Omental fat pad (tissue), 4 donors: ENCODE measurements at places on chromosomes 4 and X. TPM values are rescaled to one million over a fixed set of nuclear protein-coding genes. Genes with fewer than 3 reads are reported as not detected.

The HSFX3 gene
- total RNA-seq, result not detected

The DDX3X gene
- 322 TPM for total RNA-seq

The UGT2B17 gene
- not detected for total RNA-seq

The NLGN3 gene
- total RNA-seq, result 1.7 TPM

The SMIM31 gene
- total RNA-seq, result not detected

The RNF175 gene
- not detected for total RNA-seq

The TMEM154 gene
- 3.7 TPM for total RNA-seq

DNA sequence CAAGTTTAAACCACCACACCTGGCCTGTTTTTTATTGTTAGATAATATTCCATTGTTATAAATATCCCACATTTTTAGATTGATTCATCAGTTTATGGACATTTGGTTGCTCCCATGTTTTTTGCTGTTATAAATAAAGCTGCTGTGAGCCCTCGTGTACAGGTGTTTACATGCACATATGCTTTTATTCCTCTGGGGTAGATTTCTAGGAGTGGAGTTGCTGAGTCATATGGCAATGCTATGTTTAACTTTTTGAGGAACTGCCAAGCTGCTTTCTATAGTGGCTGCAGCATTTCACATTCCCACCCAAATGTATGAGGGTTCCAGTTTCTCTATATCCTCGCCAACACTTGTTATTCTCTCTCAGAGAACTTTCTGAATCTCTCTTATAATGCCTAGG, 90.5 kb downstream of the TBL1X start:
- no peak for DNase-seq

DNA sequence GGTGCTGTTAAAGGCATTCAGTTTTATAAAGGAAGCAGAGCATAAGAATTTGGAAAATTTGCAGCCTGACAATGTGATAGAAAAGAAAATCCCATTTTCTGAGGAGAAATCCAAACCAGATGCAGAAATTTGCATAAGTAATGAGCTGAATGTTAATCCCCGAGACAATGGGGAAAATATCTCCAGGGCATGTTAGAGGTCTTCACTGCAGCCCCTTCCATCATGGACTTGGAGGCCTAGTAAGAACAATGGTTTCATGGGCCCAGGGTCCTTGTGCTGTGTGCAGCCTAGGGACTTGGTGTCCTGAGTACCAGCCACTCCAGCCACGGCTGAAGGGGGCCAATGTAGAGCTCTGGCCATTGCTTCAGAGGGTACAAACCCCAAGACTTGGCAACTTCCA, 542.7 kb upstream of the NR3C2 start:
- no peak for DNase-seq

DNA sequence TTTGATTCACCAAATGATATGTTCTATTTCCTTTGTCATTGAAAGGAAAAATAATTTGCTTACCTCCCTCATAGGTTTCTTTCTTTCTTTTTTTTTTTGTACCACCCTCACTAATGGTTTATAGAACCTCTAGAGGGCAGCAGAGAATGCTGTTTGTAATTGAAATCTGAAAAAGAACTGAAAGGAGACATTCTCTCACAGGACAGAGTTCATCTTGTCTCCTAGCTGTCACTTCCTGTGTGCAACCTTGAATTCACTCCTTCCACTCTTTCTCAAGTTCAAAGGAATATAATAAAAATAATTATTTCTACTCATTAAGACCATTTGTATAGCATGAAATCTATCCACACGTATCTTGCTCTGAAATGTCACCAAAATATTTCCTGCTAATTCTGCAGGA, 51.0 kb downstream of the GUCY1B1 start:
- no peak for DNase-seq

GRCh38 chr4:36269533-36270173, 11.8 kb upstream of the DTHD1 start:
- DNase-seq, result no peak

DNA sequence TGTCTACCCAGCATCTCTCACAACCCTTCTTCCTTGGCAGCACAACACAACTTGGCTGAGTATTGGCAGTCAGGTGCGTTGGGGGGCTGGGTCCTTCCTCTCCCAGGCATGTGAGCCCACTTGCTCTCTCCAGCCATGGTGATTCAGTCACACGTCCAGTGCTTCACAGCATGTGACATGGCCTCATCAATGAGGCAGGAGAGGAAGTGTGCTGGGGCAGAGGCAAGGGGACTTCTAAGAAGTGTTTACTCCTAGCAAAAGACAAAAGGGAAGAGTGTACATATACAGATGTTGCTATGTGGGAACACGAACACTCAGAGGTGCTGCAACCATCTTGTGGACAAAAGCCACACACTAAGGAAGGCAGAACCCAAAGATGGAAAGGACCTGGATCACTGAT, 380.8 kb downstream of the FBXW7 start:
- no peak for DNase-seq

DNA sequence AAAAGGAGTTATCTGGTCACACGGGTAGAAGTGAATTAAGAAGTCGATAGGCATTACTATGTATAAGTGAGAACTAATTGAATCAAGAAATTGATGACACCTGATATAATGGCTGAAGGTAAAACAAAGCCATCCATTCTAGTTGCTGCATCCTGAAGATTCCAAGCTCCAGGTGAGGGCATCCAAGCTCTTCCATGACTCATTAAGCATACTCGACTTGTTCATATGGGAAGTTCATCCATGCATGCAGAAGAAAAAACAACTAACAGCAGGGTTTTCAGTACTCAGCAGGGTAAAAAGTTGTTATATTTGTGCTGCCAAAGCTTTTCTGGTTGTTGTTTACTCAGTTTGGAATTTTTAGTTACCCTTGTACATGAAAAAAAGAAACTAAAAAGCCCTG, 508.0 kb upstream of the CXorf51A start:
- no peak for DNase-seq

DNA sequence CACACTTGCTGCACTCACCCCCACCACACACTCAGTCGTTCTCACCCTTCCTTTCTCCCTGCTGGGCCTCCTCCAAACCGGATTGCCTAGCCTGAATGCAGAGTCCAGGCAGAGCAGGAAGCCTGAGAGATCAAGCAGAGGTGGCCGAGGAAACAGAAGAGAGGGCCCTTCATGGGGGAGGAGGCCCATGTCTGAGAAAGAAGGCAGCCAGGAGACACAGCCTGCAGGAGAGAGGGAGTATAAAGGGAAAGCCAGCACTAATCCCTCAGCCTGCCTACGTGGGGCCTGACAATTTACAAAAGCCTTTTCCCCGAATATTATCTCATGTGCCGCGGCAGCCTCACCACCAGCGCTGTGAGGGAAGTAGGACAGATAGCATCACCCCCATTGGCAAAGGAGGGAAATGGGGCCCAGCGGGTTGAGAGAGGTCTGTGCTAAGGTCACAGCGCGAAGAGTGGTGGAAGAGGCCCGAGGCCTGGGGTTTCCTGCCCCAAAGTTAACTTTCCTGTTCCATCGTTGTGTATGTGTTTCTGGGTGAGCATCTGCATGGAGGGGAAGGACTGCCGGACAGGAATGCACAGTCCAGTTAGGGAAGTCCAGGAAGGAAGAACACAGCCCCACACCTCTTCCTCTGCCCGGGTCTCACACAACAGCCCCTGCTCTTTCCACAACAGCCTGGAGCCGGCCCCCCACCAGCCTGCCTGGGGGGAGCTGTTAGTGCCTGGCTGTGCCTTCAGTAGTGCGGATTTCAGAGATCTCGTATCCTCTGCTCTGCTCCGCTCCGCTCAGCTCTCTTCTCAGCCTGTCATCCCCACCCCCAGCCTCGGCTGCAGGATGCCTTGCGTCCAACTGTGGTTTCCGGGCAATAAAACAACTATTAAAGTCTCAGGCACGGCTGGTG, 50.9 kb upstream of the BCOR start:
- no peak for DNase-seq

GRCh38 chr4:13912966-13913365, 285.4 kb upstream of the BOD1L1 start:
- no peak for DNase-seq

DNA sequence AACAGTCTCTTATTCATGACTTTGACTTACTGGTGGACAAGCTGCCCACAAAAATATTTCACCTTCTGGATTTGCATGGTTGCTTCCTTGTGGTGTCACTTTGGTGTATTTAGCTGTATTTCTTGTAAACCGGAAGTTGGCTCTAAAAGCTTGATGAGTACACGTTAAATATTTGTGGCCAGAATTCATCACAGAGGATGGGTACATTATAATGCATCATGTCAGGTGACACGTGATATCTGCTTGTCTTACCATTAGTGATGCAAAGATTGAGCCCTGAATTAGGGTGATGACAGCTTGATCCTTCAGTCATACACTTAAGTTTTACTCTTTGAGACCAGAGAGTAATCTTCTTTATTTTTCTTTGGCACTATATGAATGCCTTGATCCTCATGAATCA, 188.3 kb upstream of the RPS6KA3 start:
- DNase-seq, result no peak

DNA sequence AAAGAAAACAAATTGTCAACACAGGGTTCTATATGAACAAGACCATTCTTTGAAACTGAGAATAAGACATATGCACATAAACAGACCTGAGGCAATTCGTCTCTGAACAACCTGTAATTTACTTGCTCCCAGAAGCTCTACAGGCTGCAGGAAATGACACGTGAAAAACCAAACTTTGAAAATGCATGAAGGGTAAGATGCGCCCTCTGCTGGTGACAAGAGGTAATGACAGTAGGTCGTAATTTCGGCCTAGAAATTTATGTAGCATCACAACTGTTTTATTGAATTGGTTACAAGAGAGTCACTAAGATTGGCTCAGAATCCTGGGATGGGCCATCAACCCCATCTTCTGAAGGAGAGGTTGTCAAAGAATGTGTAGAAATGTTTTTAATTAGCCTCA, 276.5 kb downstream of the PPP4R3C start:
- no peak for DNase-seq

- no peak for DNase-seq
These were observed 33.8 kb downstream of the CRLF2 start for GRCh38 chrX:1178580-1179057.

DNA sequence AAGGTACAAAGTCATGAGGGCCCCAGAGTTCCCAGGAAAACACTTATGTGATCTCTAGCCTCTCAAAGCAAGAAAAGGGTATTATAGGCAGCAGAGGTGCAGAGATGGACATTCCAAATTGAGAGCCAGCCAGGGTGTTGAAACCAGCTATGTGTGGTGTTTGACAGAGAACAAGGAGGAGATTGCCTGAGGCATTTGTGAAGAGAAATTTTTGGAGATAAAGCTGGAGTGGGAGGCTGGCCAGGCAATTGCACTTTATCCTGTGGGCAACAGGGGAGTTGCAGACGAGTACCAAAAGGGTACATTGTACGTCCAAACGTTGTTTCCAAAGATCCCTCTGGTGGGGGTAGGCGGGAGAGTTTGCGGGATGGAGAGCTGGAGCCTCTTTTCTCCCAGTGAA, 2.5 kb upstream of the GABRE start:
- DNase-seq, result no peak

DNA sequence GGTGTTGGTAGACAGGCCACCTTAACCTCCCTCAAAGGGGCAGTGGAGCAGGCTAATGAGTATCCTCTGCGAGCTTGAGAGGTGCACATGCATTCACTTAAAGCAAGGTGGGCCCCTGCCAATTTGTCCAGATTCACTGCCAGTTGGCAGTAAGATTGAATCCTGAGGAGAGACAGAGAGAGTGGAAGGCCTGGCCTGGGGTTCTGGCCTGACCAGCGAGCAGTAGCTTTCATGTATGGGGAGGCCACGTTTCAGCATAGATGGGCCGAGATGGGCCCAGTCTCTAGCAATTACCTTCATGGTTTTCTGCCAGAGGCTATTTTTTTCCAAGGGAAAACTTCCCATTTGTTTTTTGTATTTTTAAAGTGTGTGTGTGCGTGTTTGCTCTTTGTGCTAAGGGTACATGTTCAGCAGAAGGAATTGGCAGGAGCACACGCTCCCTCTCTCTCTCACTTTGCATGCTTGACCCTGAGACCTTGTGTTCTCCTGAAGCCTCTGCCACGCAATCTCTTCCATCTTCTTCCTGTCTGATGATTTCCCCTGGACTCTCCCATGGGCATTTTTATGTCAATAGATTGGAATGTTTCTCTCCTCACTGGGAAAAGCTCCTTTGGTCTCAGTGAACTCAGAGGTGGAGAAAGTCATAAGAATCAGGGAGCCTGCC, 215.8 kb upstream of the SFRP2 start:
- no peak for DNase-seq

DNA sequence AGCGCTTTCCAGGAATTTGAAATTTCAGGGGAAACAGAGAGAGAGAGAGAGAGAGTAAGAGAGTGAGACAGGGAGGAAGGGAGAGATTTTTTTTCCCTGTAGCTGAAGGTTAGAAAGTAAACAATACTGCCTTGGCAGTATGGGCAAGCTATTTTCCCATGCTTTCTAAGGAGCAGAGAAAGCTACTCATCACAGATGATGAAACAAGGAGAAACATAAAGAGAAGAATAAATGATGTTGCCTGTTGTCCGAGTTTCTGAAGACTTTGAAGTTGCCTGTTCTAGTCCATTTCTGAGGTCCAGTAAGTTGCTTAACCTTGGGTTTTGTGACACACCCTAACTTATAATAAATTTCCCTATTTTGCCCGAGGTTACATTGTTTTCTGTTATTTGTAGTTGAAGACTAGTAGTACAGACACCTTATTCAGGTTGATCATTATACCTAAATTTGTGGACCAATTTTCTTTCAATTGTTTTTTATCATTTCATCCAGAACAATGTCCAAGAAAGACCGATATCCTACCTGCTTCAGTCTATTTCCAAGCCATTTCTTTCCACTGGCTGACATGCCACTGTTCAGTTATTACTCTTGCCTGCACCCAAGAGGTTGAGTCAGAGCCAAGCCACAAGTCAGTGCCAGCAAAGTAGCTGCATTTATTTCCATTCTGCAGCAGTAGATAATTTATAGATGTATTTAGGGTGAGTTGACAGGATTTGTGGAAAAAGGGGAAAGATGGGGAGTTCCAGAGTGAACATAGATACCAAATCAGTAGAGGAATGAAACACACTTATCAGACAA, 49.7 kb upstream of the SLC16A2 start:
- no peak for DNase-seq
